ENCODE measurements at places on chromosomes 16 and 17.
A peak's percentile ranks its signal among the peaks of the same experiment; 100 is the strongest.

GRCh38 chr16:80993307-80993706, 13.4 kb downstream of the CMC2 start:
- no peak for DNase-seq

DNA sequence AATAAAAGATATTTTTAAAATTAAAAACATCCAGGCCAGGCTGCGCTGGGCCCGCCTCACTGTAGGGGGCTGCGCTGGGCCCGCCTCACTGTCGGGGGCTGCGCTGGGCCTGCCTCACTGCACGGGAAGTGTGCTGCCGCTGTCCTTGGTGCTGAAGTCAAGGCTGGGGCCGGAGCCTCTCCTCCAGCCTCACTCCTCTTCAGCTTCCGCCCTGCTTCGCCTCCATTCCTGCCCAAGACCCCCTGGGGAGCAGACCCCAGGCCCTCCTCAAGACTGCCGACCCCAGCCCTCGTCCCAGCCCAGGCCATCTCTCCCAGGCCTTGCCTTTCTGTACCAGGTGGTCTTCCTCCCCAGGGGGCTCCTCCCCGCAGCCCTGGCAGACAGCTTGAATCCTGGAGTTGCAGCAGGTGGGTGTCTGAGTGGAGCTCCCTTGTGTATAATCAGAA, 26.2 kb downstream of the ENDOV start:
- DNase-seq = peak; percentile 42

- DNase-seq = no peak
These were observed 14.7 kb downstream of the CA7 start for GRCh38 chr16:66858740-66859396.

- no peak for DNase-seq
These were observed 13.2 kb downstream of the B3GNT9 start for GRCh38 chr16:67137605-67138004.

Measured in CD8-positive, alpha-beta memory T cell (primary cell).